ENCODE measurements at places on chromosomes 16 and 17.

GRCh38 chr17:13114601-13115031 lies 96.8 kb upstream of the ELAC2 start:
- DNase-seq, result peak; percentile 23

- DNase-seq, result peak; percentile 62
Observed at GRCh38 chr17:17141860-17142552, 64.1 kb downstream of the PLD6 start.

GRCh38 chr17:72387487-72387886 lies 266.7 kb downstream of the SOX9 start:
- DNase-seq, result no peak

DNA sequence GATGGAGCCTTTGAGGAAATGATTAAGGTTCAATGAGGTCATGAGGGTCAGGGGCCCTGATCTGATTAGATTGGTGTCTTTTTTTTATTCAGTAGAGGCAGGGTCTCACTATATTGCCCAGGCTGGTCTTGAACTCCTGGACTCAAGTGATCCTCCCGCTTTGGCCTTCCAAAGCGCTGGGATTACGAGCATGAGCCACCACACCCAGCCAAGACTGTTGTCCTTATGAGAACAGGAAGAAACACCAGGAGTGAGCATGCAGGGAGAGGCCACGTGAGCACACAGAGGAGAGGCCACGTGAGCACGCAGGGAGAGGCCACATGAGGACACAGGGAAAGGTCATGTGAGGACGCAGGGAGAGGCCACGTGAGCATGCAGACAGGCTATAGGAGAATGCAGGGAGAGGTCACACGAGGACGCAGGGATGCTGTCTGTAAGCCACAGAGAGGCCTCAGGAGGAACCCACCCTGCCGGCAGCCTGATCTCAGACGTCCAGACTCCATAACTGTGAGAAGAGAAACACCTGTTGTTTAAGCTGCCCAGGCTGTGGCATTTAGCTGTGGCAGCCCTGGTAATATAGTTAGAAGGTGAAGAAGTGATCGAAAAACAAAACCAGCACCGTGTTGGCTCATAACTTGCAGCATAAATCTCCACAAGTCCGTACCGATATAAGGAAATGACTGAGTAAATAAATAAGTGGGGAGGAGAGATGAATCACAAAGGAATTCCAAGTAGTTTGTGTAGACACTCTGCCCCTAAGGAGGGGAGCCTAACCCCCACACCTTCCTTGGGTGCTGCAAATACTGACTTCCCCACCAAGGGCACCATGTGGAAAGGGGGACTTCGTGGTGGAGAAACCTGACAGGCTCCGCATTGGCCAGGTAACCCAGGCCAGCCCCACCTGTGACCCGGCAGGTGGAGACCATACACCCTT lies 14.6 kb upstream of the CSNK1D start:
- peak; percentile 66 for DNase-seq

DNA sequence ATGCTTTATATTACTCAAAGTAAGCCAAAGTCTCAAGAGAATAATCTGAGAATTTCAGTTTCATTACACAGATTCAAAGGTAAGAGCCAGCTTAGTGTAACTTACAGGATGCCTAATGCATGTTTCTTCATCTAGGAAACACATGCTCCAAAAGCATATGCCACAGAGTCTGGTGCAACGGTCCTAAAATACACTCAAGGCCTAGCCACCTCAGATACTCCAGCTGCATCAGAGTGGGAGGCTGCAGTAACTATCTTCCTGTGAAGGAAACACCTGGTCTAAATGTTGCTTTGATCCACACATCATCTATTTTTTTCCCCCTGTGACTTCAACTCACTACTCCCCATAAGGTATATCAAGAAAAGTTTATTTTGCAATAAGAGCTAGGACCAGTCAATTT lies 51.6 kb upstream of the CORO6 start:
- DNase-seq, result no peak

DNA sequence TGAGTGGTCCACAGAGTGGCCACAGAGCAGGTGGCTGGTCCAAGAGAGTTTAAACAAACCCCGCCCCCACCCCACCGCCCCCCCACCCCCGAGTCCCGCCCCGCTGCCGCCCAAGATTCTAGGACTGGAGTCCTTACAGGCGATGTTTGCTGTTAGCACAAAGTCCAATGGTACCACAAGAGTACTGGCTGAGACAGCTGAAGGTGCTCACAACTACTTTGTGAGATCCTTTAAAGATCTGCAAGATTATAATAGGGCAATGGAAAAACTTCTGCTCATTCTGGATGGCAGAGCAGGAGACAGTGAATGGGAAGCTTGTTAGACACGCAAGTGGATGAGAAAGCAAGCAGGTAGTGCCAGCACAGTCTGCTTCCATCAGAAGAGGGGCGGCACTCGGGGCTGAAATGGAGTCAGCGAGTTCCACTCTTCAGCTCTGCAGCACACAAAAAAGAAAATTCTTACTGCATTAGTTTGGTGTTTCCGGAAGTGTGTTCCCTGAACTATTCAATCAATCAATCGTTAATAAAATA lies 4.7 kb upstream of the TEKT3 start:
- DNase-seq, result no peak

GRCh38 chr17:70013911-70014310 lies 61.1 kb upstream of the KCNJ16 start:
- DNase-seq, result no peak

DNA sequence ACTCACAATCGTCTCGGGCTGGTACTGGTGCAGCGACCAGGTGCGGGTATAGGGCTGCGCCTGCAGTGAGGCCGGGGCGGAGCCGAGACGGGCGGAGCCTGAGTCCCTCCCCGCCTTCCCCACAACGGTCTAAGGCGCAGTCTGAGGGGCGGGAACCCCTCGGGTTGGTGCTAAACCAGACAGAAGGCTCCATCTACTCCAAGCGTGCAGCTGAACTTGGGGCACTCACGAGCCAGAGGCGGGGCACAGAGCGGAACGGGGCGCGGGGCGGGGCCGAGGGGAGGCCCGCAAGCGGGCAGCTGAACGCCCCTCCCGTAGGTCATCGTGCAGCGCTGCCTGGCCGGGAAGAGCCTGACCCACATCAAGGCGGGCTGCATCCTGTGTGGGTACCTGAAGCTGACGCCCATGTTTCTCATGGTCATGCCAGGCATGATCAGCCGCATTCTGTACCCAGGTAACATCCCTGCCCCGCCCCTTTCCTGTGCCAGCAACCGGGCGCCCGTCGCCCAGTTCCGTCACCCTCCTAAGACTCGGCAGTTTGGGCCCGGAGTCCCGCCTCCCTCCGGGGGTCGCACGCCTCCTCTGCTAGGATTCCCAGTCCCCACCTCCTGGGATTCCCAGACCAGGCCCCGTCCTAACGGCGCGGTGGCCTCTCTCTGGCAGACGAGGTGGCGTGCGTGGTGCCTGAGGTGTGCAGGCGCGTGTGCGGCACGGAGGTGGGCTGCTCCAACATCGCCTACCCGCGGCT lies 5.0 kb downstream of the SLC5A2 start:
- peak; percentile 80 for DNase-seq

DNA sequence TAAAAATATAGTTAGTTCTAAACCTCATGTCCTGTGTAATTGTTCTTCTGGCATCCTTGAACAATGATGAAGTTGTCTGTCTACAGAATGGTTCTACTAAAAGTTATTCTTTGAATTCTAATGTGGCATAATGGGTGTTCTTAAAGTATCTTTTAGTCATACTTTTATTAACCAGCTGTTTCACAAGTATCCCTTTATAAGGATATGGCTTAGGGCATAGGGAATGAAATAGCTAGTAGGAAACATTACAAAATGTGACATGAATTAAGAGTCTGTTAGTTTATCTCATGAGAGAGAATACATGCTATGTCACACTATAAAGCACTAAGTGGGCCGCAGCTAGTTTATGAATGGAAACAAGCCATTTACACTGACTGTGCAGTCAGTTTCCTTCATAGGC lies 26.3 kb upstream of the CAPNS2 start:
- no peak for DNase-seq

GRCh38 chr17:13957636-13958035 lies 111.7 kb upstream of the COX10 start:
- no peak for DNase-seq

DNA sequence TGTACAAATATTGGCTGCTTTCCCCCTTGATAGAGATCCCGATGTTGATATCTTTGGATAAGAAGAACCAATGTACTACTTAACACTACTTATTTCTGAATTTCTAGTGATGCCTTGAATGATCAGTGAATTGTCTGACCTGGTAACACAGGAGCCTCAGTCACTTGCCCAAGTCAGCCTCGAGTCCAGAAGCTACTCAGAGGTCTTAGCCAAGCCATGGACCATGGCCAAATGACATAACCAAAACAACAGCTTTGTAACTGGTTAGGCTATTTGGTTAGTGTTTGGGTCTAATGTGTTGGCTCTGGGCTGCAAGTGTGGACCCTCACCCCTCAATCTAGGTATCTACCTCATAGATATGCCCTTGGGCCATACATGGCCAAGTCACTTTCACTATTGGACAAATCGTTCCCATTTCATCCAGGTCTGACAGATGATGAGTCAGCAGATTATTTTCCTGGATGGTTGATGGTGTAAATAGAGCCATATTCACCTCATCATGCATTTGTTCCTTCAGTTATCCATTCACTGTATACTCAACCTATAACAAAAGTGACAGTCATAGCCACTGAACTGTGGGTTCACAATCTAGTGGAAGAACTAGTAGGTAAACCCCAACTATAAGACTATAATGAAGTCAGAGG lies 3.5 kb downstream of the RBFOX1 start:
- no peak for DNase-seq

DNA sequence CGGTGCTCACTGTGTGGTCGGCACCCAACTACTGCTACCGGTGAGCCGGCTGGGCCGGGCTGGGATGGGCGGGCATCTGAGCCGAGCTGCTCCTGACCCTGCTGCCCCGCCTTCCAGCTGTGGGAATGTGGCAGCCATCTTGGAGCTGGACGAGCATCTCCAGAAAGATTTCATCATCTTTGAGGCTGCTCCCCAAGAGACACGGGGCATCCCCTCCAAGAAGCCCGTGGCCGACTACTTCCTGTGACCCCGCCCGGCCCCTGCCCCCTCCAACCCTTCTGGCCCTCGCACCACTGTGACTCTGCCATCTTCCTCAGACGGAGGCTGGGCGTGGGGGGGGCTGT lies 6.9 kb downstream of the TBX6 start:
- no peak for DNase-seq

DNA sequence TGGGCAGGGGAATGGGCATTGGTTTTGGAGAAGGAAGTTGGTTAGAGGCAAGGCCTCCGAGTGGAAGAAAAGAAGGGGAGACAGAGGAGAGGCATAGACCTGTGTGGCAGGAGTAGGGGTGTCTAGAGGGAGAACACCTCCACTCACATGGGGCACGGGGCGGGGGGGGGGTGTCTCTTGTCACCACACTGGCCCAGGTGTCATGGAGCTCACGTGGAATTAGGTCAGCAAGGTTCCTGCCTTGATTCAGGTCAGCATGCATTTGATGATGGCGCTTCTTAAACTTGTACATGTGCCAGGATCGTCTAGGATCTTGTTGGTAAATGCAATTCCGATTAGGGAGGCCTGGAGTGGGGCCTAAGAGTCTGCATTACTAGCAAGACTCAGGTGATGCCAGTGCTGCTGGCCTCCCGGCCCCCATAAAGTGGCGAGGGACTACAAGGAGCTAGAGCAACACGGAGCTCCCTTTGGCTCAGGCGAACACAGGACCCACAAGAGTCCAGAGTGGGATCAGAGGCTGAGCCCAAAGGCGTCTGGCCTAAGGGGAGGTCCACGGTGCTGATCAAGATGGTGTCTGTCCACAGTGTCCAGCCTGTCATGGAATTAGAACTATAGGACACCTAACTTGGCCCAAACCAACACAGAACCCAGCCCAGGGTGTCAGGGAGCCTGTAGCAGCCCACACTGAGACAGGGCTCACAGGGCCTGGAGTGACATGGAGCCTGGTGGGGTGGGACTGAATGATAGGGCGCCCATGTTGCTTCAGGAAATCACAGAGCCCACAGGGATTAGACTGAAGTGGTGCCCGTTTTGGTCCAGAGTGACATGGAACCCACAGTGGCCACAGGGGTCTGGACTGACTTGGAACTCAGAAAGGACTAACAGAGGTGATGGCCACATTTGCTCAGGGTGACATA lies 16.7 kb downstream of the EPOP start:
- DNase-seq, result no peak

DNA sequence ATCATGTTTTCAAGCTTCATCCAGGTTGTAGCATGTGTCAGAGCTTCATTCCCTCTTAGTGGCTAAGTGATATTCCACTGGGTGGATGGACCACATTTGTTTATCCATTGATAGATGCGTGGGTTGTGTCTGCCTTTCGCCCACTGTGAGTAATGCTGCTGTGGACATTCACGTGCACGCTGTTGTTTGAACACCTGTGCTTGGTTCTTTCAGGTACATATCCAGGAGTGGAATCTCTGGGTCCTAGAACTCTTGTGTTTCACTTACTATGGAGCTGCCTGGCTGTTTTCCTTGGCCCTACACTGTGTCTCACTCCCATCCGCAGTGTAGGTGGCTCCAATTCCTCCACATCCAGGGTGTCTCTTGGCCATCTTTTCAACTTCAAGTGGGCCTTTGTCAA lies 224.2 kb downstream of the C16orf95 start:
- no peak for DNase-seq

GRCh38 chr17:6261466-6261865 lies 173.5 kb downstream of the AIPL1 start:
- no peak for DNase-seq

DNA sequence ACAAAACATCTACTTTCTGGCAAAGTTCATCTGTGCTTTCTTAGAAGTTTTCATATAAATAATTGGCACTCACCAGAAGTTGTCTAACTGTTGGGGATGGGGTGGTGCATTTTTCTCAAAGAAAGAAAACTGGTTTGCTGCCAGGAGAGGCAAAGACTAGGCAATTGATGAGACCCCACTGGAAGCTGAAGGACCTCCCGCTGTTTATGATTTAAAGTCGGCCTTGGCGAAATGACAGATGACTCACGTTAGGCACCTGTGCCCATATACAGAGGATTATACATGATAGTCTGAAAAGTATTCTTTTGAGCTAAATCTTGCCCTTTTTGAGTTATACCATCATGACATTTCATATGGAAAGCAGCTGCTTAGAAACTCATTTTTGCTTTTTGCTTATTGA lies 193.0 kb upstream of the ZFHX3 start:
- DNase-seq, result no peak

- DNase-seq, result no peak
Observed at GRCh38 chr16:11309895-11310633, 28.9 kb upstream of the PRM1 start.

DNA sequence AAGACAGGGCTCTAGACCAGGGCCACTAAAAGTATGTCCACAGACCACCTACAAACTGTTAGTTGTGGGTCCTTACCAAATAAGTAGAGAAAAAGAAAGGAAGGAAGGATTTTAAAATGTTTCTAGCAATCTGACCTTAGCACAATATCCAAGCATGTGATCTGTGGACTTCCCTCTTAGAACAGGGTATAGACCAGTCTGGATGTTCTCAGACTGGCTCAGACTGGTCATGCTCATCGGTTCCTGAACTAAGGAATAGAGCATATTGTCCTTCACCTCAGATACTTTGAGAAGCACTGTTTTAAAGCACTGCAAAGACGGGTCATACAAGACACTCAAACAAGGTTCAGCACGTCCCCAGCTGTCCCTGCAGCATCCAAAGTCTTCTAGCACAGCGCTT lies 25.8 kb downstream of the CUEDC1 start:
- DNase-seq, result no peak

Measured in erythroblast (primary cell).